ENCODE measurements at places on chromosomes 4 and X. TPM values are rescaled to one million over a fixed set of nuclear protein-coding genes. Genes with fewer than 3 reads are reported as not detected.
A peak's percentile ranks its signal among the peaks of the same experiment; 100 is the strongest.

The RBM46 gene
- 1.3 TPM for total RNA-seq

GRCh38 chr4:159401791-159402380 is 299.0 kb downstream of the RAPGEF2 start:
- DNase-seq: no peak

DNA sequence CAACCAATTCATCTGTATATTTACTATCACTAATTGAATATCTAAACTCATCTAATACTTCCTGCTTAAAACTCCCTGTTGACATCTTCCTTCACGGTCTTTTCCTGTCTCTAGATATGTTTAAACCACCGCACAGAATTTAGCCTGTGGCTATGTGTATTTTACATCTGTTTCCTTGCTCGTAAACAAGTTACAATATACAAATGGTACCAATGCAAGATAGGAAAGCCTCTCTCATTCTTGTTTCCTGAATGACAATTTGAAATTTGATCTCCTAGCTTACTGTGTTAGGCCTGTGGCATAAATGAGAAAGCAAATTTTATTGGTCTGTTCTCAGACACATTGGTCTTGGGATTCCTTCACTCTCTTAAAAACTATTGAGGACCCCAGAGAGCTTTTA is 89.7 kb upstream of the PCDH7 start:
- no peak for DNase-seq

DNA sequence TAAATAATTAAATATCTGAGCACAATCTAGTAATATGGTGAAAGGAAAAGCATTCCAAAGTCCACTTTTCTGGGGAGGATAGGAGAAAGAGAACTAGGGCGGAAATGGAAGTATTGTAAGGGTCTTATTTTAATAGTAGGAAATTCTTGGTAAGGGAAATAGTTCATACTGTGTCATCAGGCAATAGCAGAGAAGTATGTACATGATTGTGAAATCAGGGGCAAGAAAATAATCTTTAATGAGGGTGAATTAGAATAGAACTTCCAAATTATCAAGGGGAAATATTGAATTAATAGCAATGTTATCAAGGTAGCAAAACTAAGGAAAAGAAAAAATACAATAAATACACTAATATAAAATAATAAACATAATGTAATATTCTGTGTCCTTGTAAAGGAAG is 14.8 kb downstream of the GIMD1 start:
- DNase-seq: no peak

GRCh38 chrX:42943051-42943974 is 165.3 kb upstream of the PPP1R2C start:
- DNase-seq: no peak

DNA sequence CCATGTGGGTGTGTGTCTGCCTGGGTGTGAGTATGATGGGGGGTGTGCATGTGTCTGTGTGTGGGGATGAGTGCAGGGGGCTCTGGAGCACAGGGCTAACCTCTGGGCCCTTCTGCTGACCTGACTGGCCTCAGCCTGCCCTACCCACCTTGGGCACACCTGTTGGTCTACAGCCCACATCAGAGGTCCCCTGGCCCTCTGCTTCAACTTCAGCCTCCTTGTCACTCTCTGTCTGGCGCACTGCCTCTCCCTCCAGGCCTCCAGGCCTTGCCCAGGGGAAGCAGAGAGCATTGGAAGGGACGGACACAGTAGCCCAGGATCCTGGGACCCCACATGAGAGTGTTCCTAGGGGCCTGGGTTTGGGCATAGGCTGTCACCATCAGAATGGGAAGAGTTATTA is 115.4 kb downstream of the EFNB1 start:
- DNase-seq: peak; percentile 4

The NAA11 gene
- total RNA-seq: not detected

All from mucosa of gallbladder (tissue), 1 donor.